AG04449 (cell line): ENCODE measurements at places on chromosomes 3 and 15.

DNA sequence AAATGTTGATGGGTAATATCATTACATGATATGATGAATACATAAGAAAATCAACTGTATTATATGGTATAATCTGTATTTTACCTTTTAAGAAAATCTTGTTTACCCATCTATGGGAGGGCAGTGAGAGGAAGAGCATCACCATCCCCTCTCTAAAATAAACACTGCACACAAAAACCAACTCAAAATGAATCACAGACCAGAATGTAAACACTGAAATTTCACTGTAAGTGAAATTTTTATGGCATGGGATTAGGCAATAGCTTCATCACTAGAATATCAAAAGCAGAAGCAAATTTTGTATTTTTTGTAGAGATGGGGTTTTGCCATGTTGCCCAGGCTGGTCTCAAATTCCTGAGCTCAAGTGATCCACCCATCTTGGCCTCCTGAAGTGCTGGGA lies 26.2 kb downstream of the IFT80 start:
- DNase-seq: peak; percentile 42

GRCh38 chr3:102017784-102018183 lies 168.5 kb downstream of the NFKBIZ start:
- no peak for DNase-seq

GRCh38 chr15:91515188-91515754 lies 338.2 kb upstream of the SLCO3A1 start:
- peak; percentile 60 for DNase-seq

DNA sequence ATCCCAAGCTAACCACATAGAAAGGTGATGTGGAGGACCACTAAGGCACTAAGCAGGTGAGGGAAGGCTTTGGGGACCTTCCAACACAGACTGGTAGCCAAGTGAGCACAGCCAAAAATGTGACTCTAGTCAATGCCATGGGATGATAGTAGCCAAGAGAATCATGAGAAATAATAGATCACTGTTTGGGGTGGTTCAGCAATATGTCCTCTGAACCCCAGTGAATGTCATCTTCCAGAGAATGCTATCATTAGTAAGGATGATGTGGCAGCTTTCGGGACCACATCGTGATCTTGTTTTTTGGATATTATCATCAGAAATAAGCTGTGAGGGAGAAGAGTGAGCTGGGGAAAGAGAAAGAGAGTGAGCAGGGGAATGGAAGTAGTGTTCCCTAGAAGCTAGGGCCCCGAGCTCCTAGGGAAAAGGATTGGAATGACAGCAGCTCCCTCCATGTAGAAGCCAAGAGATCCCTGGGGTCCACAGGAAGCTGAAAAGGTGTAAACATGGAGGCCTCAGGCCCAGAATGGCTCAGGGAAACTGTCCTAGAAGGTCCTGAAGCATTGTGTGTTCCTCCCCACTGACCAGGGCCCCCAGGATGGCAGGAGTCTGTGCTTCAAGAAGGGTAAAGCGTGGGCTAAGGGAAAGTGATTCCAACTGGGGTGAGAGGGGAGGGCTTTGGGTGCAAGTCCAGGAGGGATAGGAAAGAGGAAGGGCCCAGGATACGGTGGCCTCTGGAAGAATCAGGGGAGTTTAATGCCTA lies 56.6 kb upstream of the KLF13 start:
- no peak for DNase-seq

- peak; percentile 38 for DNase-seq
These were observed 29.4 kb downstream of the ABCC5 start for GRCh38 chr3:183988216-183988790.

GRCh38 chr3:123379041-123379830 lies 69.7 kb downstream of the ADCY5 start:
- DNase-seq: no peak

- DNase-seq: no peak
These were observed 204.0 kb downstream of the TAFA4 start for GRCh38 chr3:68728343-68728742.

GRCh38 chr3:160346511-160346910 lies 52.5 kb downstream of the IFT80 start:
- DNase-seq: no peak

DNA sequence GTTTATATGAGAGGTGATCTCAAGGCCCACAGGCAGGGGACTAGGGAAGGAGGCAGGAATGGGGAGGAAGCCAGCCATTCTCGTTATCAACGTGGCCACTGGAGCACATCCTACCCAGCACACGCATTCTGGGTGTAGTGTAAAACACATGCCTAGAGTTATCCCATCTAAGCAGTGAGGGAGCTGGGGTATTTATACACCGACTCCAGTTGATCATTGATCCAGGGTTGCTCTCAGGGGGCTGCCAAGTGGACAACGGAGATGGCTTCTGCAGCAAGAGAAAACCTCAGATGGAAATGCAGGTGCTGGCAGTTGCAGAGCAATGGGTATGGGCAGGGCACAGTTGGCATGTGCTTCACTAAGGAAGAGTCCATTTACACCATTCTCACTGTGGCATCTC lies 30.4 kb upstream of the SYNM start:
- DNase-seq: no peak

DNA sequence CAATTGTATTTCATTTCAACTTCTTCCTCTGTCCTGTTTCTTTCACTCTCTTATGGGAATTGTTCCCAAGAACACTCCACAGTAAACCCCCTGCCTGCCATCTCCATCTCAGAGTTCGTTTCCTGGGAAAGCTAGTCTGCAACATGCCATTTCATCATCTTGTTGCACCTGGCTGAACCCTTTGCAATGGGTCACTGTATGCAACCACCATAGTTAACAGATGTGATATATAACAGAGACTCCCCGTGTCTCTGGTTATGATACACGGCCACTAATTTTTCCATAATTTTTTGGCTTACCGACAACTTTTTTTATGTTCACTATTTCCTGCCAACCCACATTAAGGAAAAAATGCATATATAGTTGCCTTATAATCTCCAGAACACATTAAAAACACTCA lies 95.5 kb downstream of the CHST2 start:
- DNase-seq: no peak

DNA sequence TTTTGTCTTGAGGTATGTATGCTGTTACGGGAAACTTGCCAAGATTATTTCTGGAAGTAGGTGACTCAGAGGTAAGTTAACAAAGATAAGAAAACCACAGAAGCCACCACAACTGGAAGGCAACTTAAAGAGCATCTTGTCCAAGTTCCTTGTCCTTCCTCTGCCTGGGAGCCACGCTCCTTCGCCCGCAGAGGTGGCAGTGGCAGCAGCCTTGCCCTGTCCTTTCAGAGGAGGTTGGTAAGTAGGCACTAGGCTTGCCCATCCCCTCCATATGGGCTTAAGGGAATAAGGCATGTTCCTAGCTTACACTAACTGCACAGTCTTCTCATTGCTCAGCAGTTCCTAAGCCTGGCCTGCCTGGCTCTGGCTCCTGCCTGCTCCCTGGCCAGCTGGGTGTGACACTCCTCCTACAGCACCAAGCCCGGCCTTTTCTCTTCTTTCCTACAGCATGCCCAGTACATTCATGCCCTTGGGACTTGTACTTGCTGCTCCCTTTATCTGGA lies 48.0 kb upstream of the RAB6B start:
- peak; percentile 68 for DNase-seq

DNA sequence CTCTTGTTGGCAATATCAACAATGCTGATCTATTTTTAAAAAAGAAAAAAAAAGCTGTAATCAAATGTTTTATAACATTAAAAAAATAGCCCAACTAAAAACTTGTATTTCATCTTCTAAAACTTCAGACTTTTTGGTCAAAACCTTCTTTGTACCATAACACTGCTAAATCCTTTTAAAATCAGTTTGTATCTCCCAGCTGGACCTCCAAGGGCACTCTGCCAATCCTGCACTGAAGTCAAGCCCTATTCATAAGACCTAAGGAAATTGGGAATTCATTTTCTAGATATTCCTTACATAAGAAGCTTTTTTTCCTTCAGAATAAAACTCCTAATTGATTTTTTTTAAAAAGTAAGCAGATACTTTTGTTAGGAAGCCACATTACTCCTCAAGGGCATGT lies 38.2 kb upstream of the HCLS1 start:
- no peak for DNase-seq

- DNase-seq: no peak
These were observed 24.5 kb downstream of the DRD3 start for GRCh38 chr3:114154321-114154821.

DNA sequence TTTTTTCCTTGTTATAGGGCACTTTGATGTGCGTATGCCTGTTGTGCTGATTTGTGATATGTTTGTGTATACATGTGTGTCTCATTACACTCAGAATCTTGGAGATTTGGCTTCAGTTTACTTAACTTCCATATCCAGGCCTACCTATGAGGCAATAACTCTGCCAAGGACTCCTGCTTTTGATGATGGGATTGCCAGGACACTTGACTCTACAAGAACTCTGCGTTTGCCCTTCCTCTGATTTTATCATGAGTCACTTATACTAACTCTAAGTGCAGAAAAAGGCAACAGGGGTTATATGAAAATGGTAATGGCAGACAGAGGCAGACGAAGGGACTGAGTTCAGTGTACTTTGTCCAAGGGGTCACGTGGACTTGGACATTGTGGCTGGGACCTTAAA lies 33.6 kb downstream of the MCTP2 start:
- no peak for DNase-seq

GRCh38 chr3:190060192-190060775 lies 60.4 kb downstream of the P3H2 start:
- DNase-seq: no peak

- DNase-seq: no peak
These were observed 8.6 kb upstream of the CTNNB1 start for GRCh38 chr3:41190509-41191284.

DNA sequence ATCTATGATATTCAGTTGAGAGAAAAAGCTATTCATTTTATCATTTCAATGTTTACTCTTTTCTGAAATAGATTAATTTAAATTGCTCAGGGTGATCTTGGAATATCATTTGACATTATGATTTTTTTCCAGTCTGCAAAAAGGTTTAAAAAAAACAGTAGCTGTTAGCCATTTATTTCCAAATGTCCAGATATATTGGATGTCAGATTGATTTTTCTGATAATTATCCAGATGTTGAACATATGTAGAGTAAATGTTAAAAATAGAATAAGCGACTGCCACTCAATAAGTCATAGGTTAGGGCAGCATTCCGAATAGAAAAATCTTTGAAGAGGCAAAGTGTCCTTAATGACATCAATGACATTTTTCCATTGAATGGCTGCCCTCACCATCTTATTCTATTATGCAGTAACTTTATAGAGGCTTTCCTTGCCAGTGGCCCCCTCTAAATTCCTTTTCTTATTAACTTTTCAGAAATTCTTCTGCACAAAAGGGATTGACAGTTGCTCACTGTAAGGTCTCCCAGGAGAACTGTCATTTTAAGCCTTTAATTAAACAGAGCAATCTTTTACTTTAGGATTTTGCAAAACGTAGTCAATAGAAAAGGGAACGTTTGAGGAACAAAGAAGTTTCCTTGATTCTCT lies 316.5 kb downstream of the GBE1 start:
- DNase-seq: no peak

GRCh38 chr15:69031013-69032001 lies 16.8 kb downstream of the NOX5 start:
- no peak for DNase-seq

GRCh38 chr3:56923526-56924224 lies 121.9 kb upstream of the ARHGEF3 start:
- no peak for DNase-seq

DNA sequence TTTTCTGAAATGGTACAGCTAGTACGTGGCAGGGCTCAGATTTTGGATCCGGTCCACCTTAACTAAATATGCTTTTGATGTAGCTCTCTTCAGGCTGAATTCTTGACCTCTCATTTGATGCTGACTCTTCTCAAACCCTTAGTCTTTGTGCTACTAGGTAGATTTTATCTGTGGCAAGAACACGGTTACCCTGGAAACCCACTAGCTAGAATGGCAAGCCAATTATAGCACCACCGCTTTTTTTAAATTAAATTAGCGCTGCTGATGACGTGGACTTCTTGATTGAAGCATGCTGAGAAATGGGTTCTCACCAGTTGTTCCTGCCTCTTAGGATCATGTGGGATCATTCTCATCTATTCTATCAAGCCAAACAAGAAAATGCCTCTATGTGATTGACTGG lies 421.5 kb downstream of the LPP start:
- no peak for DNase-seq
